Stimulated activated CD8-positive, alpha-beta memory T cell treated with anti-CD3 and anti-CD28 coated beads, Interleukin-15, amount 100 ng/mL, for 48 hours (primary cell): ENCODE measurements at places on chromosomes 13 and 19.
A peak's percentile ranks its signal among the peaks of the same experiment; 100 is the strongest.

GRCh38 chr13:42007844-42008243 lies 40.6 kb upstream of the DGKH start:
- DNase-seq, result no peak

- DNase-seq, result peak; percentile 40
These were observed 22.1 kb downstream of the MAST3 start for GRCh38 chr19:18119717-18120105.

DNA sequence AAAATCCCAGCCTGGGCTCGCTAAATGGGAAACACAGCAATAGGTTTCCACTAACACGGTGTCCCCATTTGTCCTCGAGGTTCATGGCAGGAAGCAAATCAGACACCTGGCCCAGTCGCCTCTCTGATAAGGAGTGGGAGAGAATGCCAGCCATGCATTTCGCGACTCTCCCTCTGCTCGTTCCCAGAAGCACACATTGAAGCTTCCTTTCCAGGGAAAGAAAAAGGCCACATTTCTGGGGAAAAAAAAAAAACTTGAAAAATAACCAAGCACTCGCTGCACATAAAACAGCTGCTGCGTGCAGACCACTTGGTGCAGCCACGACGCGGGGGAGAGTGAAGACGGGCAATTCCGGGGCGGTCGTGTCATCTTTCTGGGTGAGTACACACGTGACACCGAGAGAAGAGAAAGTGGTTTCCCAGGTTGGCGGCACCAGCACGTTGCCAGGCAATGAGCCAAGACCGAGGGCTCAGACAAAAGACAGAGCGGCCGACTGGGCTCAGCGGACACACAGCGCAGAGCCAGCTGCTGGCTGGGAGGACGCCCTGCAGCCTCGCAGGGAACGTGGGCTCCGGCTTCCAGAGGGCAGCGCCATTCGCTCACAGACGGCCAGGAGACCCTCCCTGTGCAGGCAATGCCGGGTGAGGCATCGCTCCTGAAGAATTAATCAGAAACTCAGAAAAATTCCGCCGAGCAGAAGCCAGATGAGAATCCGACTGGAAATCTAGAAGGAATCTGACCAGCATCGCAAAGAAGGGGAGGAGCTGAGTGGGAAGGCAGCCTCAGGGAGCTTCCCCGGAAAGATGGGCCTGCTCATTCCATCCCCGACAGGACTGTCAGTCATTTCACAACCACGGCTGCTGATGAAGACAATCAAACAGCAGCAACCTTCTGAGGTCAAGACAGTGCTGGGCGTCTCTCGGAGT lies 83.2 kb upstream of the IRS2 start:
- peak; percentile 8 for DNase-seq

GRCh38 chr13:46166947-46167610 lies 14.9 kb downstream of the LCP1 start:
- no peak for DNase-seq

DNA sequence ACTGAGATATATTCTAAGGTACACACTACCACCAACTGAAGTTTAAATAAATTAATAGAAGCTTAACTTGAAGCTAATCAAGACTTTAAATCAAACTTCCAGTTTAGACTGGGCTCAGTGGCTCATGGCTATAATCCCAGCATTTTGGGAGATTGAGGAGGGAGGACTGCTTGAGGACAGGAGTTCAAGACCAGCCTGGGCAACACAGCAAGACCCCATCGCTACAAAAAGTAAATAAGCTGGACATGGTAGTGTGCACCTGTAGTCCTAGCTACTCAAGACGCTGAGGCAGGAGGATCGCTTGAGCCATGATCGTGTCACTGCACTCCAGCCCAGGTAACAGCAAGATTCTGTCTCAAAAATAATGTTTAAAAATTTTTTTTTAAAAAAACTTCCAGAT lies 8.6 kb downstream of the KPNA3 start:
- DNase-seq, result no peak

DNA sequence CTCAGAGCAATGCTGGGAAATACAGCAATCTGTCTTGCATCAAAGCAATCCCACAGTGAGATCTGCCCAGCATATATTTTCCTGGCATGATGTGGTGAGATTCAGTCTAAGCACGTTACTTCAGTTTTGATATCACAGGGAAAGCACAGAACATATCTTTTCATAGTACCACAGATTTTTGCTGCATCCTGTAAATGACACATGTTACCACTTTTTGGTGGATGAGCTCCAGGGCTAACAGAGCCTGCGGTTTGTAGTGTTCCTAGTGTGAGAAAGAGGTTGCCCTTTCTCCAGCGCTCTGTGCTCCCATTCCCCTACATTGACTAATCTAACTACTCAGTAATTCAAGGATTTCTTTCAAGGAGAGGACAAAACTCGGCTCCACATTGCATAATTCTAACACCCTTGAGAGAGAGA lies 409.0 kb downstream of the GPC6 start:
- DNase-seq, result no peak

DNA sequence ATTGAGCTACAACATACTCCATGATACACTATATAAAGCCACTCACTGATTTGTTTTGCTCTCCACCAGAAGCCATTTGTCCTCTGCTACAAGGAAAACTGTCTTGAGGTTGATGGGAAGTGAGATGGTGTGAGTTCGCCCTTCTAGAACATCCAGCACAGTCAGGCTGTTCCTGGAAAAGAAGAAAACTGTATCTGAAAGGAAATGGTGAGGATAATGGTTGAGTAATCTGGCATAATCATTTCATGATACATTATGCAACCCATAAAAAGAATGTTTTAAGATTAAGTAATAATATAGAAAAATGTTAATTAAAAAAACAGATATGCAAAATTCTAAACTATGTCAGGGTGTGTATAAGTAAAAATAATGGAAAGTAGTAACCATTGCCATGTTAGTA lies 233.9 kb downstream of the RGCC start:
- DNase-seq, result no peak

DNA sequence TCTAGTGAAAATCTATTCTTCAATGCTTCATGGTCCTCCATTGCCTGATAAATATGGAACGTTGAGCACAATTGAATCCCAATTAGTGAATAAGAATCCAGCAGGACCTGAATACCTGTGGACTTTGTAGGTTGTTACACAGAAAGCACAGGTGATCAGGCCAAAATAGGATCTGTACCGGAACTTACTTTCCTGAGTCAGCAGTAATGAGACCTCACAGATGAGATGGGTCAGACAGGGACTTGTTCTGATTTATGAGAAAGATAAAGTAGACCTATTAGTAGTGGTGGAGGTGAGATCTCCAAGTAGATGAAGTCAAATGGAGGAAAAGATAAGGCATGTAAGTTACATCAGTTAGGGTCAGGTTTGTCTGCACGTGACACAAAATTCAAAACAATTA lies 351.1 kb downstream of the MTUS2 start:
- DNase-seq, result no peak

GRCh38 chr13:83819611-83820010 lies 62.7 kb downstream of the SLITRK1 start:
- no peak for DNase-seq

GRCh38 chr19:52171321-52172169 lies at the start of gene ZNF836:
TSS of gene ZNF836 (minus strand) at chr19:52171621. CDS start at chr19:52168072, 3,549 bp downstream.
- DNase-seq, result peak; percentile 80

GRCh38 chr19:2762783-2763496 lies 20.1 kb downstream of the SGTA start:
- DNase-seq, result no peak

DNA sequence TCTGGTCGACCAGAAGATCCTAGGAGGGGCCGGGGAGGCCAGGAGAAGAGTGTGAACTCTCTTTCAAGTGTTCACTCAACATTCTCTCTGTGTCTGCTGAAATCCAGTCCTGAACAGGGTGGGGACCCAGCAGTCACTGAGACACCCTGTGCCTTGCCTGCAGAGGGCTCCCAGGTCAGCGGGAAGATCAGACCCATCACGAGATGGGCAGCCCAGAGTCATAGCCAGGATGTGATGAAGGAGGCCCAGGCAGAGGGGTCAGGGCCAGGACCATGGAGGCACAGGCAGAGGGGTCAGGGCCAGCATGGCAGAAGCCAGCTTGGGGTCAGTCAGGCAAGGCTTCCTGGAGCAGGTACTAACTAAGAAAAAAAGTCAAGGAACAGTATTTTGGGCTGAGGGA lies 9.4 kb downstream of the NUMBL start:
- DNase-seq, result no peak

- DNase-seq, result no peak
These were observed 1.4 kb downstream of the GPX4 start for GRCh38 chr19:1105008-1105872.

- no peak for DNase-seq
These were observed 521.3 kb downstream of the UQCRFS1 start for GRCh38 chr19:28691683-28692082.

GRCh38 chr13:96011291-96011872 lies 41.8 kb downstream of the UGGT2 start:
- DNase-seq, result no peak

DNA sequence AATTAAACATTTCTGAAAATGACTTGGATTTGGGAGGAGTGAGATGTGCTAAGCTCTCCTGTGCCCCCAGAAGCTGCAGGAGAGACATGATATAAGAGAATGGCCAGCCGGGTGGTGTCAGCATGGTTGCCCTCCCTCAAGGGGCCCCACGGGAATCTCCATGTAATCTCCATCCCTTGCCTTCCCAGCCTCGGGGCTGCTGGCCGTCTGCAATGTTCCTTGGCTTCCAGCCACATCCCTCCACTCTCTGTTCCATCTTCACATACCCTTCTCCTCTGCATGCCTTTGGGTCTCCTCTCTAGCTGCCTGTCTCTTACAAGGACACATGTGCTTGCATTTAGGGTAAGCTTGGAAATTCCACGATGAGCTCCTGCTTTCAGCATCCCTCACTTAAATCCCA lies 172.0 kb downstream of the TSHZ3 start:
- no peak for DNase-seq

DNA sequence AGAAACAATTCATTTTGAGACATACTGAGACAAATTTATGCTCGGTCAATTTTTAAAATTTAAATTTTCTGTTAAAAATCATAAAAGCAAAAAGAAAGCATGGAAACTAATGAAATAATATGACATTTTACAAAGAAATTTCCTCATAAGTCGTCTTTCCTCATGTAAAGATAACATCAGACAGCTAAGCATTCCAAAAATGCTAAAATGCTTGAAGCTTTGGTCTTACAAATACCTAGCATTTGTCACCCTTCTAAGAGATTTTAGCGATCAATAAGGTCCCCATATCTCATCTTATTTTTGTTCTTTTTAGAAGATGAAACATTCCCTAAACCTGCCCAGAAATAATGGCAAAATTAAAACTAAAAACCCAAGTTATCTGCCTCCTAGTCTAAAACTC lies 68.5 kb upstream of the FREM2 start:
- DNase-seq, result no peak

GRCh38 chr13:100044936-100045335 lies 44.0 kb upstream of the PCCA start:
- no peak for DNase-seq

GRCh38 chr19:47093841-47094240 lies 19.7 kb downstream of the ZC3H4 start:
- peak; percentile 65 for DNase-seq

GRCh38 chr13:46630431-46631178 lies 77.6 kb downstream of the LRCH1 start:
- no peak for DNase-seq

GRCh38 chr19:30696514-30696913 lies 324.3 kb downstream of the ZNF536 start:
- no peak for DNase-seq

DNA sequence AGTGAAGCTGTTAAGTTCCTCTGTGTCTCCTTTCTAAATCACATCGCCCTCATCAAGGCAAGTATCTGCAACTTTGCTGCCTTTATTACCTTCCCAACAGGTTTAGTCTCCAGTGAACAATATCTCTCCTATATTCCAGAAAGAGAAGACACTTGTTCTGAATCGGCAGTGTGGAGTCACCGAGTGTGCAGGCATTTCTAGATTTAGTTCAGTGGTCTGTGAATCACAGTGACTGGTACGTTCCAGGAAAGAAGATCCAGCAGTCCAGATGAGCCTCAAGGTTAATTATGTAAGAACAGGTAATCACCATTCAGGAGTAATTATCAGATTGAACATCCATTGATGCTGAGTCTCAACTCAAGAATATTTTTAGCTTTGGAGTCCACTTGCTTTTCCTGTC lies 497.0 kb downstream of the FOXO1 start:
- DNase-seq, result no peak

DNA sequence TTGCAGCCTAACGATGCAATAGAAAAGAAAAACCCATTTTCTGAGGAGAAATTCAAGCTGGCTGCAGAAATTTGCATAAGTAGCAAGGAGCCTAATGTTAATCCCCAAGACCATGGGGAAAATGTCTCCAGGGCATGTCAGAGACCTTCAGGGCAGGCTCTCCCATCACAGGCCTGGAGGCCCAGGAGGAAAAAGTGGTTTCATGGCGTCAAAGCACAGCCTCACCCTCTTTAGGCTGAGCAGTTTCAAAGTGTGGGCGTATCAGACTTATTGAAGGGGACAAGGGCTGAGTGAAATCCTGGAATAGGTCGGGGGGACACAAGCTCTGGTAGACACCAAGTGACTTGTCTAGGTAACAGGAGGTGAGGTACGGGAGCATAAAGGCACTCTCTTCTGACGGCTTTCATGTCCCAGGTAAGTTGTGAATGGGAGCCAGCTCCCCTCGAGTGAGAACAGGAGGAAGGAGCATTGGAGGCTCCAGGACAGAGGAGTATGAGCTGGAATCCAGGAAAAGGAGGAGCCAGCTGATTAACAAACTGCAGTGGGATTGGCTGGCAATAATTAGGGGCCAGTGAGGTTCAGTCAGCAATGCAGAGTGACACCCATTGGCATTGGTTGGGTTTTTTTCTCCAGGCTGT lies 35.8 kb downstream of the MRPL57 start:
- no peak for DNase-seq

GRCh38 chr19:2014731-2015607 lies 545 bp downstream of the BTBD2 start:
- DNase-seq, result no peak

- DNase-seq, result no peak
These were observed 9.7 kb downstream of the BCKDHA start for GRCh38 chr19:41407271-41407670.

- DNase-seq, result no peak
These were observed 84.8 kb downstream of the ING1 start for GRCh38 chr13:110798081-110798994.

DNA sequence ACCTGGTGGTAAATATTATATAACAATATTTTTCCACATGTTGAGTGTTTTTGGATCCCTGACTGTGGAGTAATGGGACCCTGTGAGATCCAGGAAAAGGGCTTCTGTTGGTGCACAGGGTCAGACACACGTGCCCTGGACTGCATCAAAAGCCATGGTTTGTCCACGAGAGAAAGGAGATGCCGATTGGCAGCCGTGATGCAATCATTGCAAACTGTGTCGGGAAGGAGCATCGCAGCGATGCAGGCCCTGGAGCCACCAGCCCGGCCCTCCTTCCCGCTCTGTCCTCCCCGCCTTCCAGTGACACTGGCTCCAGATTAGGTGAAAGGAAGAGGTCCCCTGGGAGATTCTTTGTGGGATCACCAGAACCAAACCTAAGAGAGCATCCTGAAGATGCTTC lies 9.1 kb downstream of the COL4A2 start:
- no peak for DNase-seq
